Stimulated activated naive CD8-positive, alpha-beta T cell treated with anti-CD3 and anti-CD28 coated beads, Interleukin-15, Interleukin-2, amounts not matched to agents 100 U/mL and 50 U/mL, for 24 hours (primary cell): ENCODE measurements at places on chromosomes 12 and 14.

DNA sequence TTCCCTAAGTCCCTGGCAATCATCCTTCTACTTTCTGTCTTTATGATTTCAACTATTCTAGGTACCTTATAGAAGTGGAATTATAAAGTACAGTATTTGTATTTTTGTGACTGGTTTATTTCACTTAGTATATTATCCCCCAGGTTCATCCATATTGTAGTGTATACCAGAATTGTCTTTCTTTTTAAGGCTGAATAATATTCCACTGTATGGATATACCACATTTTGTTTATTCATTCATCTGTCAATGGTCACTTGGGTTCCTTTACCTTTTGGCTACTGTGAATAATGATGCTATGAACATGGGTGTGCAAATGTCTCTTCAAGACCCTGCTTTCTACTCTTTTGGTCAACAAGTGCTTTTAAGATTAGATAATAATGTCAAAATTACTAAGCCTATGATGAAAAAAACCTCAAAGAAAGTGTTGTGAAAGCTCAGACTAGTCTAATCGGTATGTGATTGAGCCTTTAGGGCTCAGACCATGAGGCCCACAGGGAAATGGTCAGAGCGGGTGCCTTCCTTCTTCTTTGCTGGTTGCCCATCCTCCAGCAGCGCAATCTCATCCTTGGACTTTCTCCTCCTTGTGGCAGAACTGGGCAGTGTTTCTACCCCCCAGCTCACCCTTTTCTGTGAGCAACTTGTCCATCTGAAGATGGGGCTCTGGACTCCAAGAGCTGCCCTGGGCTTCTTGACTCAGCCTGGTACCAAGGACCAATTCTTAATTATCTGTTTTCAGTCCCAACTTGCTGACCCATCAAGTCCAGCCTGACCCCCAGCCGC, 105.4 kb downstream of the TTC8 start:
- peak; percentile 3 for DNase-seq

DNA sequence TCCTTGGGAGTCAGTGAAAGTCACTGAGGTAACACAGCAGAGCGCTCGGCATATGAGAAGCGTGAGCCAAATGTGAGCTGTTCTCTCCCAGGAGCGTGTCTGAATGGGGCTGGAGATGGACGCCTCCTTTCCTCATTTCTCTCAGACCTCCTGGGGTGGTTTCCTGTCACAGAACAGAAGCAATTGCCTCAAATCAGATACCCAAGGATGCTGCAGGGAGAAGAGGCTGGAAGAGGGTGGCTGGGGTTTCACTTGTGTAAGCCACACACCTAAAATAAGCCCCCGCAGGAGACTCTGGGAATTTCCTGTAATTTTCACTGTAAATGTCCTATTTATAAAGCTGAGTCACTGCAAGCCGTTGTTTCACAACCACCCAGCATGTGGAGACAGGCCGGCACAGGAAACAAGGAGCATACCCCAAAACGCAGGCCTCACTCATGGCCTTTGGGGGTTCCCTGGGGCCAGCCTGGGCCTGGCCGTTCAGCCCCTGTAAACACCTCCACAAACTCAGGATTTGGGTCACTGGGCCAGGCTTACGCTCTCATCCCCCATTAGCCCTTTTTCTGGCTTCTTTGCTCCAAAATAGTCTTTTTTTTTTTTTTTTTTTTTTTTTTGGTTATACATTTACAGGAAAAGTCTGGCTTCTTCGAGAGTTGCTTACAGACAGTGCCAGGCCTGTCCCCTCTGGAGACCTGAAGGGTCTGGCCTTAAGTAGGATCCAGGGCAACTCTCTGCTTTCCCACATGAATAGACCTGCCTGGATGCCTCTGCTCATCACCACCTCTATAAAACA, 55.3 kb downstream of the VCPKMT start:
- DNase-seq, result peak; percentile 67

GRCh38 chr14:67395876-67396189, 16.1 kb downstream of the PLEK2 start:
- DNase-seq, result no peak

GRCh38 chr14:83320837-83321236, 1787.2 kb upstream of the SEL1L start:
- DNase-seq, result no peak

DNA sequence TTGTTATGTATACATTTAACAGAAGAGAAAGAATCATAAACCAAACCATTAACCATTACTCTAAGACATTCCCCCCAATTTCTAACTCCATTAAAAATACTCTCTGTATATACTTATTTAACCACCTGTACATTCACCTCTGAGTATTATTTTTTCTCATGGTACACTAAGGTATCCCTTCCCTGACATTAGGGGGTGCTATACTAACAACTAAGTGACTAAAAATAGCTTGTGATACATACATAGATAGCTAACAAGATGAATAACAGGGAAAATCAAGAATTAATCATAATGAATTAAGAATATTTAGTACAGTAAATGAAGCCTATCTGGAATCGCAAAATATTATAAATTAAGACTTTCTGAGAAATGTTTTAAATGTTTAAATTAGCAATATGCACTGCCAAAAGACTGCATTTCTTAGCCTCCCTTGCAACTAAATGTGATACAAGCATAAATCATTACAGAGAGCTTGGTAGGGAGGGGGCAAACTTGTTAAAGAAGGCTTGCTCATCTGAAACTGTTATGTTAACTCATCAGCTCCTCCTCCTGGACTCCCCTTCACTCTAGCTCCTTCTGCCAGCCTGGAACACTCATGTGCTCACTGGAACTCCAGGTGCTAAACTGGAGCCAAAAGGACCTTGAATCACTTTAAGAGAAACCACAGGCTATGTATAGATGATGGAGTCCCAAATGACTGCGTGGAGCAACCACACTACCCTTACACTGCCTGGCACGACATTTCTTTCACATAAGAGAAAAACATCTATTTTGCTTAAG, 14.9 kb downstream of the C2CD5 start:
- DNase-seq, result no peak

DNA sequence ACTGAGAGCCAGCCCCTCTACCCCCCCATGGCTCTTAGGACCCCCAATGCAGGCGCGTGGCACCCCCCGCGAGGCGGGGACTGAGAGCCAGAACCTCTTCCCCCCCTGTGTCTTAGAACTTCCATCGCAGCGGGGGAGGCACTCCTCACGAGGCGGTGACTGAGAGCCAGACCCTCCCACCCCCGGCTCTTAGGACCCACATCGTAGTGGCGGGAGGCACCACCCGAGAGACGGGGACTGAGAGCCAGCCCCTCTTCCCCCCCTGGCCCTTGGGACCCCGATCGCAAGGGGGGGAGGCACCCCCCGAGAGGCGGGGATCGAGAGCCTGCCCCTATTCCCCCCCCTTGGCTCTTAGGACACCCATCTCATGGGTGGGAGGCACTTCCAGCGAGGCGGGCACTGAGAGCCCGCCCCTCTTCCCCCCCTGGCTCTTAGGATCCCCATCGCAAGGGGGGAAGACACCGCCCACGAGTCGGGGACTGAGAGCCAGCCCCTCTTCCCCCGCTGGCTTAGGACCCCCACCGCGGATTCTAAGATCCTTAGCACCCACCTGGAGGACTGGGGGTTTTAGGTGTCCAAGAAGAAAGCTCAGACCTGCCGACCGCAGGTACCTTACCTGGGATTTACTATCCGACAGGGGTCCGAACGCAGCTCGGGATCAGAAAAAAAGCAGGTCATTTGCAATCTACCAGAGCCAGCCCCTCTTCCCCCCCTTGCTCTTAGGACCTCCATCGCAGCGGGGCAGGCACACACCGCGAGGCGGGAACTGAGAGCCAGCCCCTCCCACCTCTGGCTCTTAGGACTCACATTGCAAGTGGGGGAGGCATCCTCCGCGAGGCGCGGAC, 44.9 kb downstream of the DDX11 start:
- peak; percentile 31 for DNase-seq

DNA sequence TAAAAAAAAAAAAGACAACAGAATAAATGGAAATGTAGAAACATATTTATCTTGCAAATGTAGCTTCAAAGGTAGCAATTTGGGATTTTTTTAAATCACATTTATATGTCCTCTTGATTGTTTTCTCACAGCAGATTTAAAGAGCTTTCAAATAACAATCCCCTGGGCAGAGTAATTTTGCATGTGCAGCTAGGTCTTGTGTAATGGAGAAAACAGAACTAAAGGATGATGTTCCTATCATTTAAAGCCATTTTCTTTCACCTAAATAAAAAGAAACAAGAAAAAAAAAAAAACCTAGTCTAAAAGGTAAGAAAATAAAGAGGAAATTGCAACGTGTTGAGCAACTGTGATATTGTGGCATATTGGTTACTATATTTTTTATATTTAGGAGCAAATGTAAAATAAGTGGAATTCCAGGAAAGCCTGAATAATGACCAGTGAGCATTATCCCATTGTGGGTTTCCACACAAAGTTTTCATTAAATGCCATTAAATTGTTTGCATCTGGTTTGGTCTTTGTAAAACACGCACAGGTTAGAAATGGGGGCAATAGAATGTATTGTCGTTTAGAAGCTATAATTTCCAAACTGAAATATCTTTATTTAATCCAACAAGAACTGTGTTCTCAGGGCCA, 215.6 kb downstream of the SLC6A15 start:
- DNase-seq, result no peak

DNA sequence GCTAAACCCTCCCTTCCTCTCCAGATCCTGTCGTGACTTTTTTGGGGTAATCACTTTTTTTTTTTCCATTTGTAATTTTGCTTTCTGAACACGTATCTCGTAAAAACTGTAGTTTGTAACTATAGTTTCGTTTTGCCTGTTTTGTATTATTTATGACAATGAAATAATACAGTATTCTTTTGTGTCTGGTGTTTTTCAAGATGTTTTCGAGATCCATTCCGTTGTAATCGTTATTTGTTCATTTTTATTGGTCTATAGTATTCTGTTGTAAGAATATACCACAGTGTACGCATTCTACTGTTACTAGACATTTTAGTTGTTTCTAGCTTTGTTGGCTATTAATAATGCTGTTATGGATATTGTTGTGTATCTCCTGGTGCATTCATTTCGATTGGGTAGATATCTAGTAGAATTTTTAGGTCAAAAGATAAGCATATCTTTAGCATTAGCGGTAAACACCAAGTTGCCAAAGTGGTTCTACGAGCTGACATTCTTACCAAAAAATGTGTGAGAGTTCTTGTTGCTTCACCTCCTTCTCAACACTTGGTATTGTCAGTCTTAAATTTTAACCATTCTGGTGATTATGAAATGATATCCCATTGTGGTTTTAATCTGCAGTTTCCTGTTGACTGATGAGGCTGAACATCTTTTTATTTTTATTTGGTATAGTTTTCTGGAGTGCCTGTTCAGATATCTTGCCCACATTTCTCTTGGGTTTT, 92.3 kb upstream of the EVL start:
- no peak for DNase-seq

DNA sequence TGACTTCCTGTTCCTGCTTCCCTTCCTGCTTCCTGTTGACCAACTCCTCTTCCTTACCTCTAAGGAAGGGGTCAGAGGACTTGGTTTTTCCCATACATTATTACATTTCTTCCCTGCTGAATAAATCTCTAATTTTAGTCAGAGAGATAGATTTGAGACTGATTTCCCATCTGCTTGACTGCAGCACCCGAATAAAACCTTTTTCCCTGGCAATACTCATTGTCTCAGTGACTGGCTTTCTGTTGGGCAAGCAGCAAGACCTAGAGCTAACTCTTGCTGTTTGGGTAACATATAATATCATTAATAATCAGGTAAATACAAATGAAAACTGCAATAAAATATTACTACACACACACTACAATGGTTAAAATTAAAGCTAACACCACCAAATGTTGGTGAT, 132.2 kb downstream of the FSCB start:
- DNase-seq, result no peak

GRCh38 chr12:89384050-89384758, 31.9 kb upstream of the DUSP6 start:
- DNase-seq, result no peak

GRCh38 chr14:68143341-68143841, 323.8 kb downstream of the RAD51B start:
- DNase-seq, result no peak

DNA sequence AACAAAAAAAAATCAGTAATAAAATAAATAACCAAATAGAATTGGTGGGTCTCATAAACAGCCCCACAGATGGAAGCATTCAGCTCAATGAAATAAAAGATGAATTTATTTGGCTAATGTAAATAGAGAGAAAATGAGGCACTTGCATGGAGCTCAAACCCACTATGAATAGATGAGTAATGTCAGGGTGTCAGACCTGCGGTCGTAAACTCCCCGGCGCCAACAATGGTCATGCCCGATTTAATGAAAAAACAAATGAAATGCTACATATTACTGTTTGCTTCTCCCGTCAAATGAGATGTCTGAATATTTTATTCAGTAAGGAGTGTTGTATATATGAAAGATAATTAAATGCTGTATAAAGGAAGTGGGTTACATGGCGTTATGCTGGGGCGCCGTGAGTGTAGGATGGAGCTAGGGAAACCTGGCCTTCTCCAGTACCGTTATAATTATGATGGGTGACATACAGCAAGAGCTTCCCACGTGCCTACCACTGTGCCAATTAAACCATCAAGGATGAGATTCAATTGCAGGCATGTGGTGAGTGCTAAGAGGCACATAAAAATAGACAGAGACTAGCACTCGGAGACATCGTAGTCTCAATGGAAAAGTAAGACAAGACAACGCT, 648.1 kb downstream of the BCL11B start:
- no peak for DNase-seq

- DNase-seq, result no peak
These were observed 31.9 kb upstream of the CHGA start for GRCh38 chr14:92890830-92891588.

DNA sequence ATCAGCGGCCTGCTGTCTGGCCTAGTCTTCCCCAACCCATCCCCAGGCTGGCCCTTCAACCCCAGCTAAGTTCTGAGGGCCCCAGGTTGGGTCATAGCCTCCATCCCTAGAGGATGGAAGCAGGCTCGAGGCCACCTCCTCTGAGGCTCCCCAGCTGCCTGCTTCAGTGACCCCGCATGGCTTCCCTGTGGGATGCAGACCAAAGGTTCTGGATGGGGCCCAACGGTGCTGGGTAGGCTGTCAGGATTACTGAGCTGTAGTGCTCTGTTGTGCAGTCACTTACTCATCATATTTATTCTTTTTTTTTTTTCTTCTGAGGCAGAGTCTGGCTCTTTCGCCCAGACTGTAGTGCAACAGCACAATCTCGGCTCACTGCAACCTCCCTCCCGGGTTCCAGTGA, 92.0 kb downstream of the IRF2BPL start:
- DNase-seq, result no peak

- DNase-seq, result no peak
These were observed 147.5 kb downstream of the SLC2A13 start for GRCh38 chr12:39958377-39958776.
